ENCODE measurements at places on chromosomes 5 and 9. TPM values are rescaled to one million over a fixed set of nuclear protein-coding genes. Genes with fewer than 3 reads are reported as not detected.

DNA sequence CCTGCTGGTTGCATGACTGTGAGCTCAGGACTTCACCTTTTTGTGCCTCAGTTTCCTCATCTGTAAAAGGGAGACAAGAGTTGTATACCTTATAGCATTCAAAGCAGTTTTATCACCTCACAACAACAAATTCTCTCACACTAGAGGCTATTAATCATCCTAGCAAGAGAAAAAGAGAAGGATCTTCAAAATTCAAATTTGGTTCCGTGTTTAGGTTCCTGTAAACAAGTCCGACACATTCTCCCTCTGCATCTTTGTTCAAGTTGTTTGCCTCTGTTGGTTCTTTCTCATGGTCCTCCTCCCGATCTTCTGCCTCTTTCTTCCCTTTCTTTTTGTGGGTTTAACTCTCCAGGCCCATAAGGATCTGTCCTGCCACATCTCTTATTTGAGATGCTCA is 218.0 kb downstream of the PIK3R1 start:
- H3K27ac ChIP-seq: no peak overlapping the region
- H3K4me3 ChIP-seq: no peak overlapping the region
- peaks cover 31% of the 10 kb centered on the region for H3K4me1 ChIP-seq
- DNase-seq: no peak
- no peaks in the 10 kb centered on the region for H3K36me3 ChIP-seq

GRCh38 chr5:35031276-35031675 is 16.5 kb downstream of the AGXT2 start:
- H3K36me3 ChIP-seq: no peaks in the 10 kb centered on the region
- no peak overlapping the region for H3K4me3 ChIP-seq
- no peaks in the 10 kb centered on the region for H3K27me3 ChIP-seq

DNA sequence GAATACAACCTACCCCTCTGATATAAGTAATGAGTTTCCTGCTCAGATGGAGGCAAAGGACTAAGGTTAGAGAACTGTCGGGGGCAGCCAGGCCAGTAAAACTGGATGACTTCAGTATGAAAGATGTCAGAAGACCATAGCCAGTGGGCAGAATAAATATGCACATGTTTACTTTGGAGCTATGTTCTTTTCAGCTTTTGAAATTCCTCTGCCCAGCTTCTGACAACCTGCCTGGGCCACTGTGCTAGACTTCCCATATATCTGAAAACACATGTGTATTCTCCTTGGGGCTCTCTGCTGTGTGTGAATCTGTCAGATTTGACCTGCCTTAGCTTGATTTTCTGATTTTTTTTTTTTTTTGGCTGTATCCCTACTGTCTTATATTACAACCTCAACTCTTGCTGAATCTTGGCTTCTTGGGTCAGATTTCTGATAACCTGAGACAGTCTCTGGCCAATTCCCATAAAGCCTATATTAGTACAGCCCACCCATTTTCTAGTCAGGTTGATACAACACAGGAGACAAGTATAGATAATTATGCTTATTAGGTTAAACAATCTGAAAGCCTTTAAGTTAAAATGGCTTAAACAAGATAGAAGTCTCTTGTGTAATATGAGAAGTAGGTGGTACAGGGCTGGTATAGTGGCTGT is 76.6 kb upstream of the PRLR start:
- no peaks in the 10 kb centered on the region for H3K4me1 ChIP-seq
- H3K36me3 ChIP-seq: no peaks in the 10 kb centered on the region
- DNase-seq: no peak
- H3K4me3 ChIP-seq: no peak overlapping the region
- no peak overlapping the region for H3K27ac ChIP-seq
- no peaks in the 10 kb centered on the region for H3K27me3 ChIP-seq

DNA sequence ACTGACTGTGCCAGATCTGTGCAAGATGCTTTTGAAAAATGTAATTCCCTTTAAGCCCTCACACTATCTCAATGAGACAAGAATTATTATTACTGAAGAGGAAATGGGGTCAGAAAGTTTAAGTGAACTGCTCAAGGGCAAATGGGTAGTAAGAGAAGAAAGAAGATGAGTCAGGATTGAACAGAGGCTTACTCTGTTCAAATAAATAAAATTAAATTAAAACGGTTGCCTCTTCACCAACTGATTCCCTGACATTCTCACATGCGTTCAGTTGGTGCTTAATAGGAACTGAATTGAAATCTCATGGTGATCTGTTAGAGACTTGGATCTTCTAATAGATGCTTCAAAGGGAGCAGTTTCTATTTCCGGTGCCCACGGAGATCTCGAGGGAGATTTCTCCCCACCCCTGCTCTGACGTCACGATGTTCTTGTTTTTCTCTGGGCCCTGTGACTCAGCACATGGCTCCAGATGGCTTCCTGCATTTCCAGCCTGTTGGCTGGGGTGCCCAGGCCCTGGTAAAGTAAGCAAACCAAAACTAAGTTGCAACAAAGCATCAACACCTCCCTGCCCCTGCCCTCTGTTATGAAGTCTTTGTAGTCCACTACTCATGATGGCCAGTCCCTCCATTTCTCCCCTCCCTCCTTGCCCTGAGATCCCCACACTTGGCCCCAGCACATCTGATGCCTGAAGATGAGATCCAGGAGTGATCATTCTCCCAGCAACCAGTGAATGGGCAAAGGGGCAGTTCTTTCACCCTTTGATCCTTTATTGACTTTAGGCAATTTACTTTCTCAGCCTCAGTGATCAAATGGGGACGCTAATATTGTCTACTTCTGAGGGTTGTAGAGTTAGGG is 106.1 kb upstream of the CPEB4 start:
- DNase-seq: peak; percentile 81
- peaks cover 11% of the 10 kb centered on the region for H3K4me1 ChIP-seq

DNA sequence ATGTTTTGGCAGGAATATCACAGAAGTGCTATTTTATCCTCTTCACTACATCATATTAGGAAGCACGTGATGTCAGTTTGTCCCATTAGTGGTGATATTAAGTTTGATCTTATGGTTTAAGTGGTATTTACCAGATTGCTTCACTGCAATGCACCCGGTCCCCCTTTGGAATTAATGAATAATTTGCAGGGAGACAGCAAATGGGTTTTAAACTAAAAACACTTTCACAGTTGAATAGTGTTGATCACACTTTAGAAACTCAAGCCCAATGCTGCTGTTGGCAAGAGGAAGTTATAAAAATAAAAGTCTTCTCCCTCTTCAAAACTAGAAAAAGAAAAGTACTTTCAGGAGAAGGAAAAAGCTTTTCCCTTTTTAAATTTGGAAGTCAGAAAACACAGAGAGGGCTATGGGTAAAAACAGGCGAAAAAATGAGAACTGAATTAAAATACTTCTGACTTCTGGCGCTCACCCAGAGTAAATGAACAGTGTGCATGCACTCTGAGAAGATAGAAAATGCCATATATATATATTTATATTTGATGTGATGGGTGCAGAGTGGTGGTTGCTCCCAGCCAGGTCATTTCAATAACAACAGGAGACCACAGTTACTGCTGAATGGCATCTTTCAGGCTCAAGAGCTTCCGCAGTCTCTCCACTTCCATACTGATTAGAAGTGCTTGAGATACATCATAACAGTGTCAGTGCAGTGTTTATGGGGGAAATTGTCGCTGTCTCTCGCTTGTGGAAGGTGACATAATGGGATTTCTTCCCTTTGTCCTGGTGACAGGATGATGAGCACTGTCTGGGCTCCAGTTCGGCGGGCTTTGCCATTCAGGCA is 278.0 kb downstream of the ZSWIM6 start:
- DNase-seq: no peak
- H3K4me1 ChIP-seq: peaks cover 15% of the 10 kb centered on the region
- H3K27ac ChIP-seq: no peak overlapping the region

GRCh38 chr5:112895682-112896081 is 26.3 kb downstream of the REEP5 start:
- no peaks in the 10 kb centered on the region for H3K36me3 ChIP-seq
- H3K4me1 ChIP-seq: no peaks in the 10 kb centered on the region
- no peak overlapping the region for H3K4me3 ChIP-seq
- H3K27ac ChIP-seq: no peak overlapping the region
- H3K27me3 ChIP-seq: no peaks in the 10 kb centered on the region

GRCh38 chr5:136039202-136039601 is 10.4 kb downstream of the TGFBI start:
- DNase-seq: no peak
- no peaks in the 10 kb centered on the region for H3K27me3 ChIP-seq
- H3K27ac ChIP-seq: no peak overlapping the region
- H3K4me3 ChIP-seq: no peak overlapping the region
- H3K36me3 ChIP-seq: no peaks in the 10 kb centered on the region

DNA sequence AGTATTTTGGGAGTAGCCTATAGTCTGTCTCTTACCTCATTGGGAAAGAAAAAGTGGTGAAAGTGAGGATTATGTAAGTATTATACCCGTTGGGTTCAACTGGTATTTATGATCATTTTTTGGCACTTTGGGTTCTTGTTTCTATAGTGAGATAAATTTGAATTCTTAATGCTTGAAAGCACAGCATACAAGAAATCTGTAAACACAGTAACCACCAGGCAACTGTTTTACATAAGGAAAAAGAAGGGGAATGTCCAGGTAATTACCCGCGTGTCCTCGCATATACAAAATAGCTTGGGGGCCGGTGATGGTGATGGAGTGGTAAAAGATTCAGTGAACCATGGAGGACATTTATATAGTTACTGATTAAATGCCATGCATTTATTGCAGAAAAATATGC is 60.5 kb downstream of the BASP1 start:
- no peaks in the 10 kb centered on the region for H3K27me3 ChIP-seq
- no peaks in the 10 kb centered on the region for H3K36me3 ChIP-seq
- DNase-seq: no peak
- H3K4me1 ChIP-seq: peaks cover 6% of the 10 kb centered on the region
- H3K4me3 ChIP-seq: no peak overlapping the region
- no peak overlapping the region for H3K27ac ChIP-seq

DNA sequence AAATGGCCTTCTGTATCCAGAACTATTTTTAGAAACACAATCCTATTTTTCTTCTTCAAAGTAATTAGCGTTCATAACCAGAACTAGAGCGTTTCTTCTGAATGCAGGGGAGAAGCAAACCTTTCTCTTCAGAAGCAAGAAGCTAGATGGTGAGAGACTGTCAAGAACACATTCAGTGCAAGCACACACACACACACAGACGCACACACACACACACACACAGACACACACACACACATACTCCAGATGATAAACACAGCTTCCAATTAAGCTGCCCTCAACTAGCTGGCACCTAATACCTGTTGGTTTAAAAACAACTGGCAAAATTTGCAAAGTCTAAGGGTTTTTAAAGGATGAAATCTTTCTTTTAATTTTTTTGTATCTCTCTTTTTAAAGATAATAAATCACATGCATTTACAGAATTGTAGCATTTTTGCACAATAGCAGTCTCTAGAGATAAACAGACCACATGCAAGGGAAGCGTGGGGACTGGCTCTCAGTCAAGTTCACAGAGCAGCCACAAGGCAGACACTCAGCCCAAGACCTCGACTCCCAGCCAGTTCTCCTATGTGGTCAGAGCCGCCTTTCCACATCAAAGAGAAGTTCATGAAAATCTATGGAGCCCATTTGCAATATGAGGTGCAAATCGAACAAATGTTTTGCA is 138.5 kb downstream of the TTLL11 start:
- no peaks in the 10 kb centered on the region for H3K27me3 ChIP-seq
- no peak overlapping the region for H3K4me3 ChIP-seq
- no peaks in the 10 kb centered on the region for H3K36me3 ChIP-seq
- DNase-seq: no peak
- H3K4me1 ChIP-seq: no peaks in the 10 kb centered on the region
- H3K27ac ChIP-seq: no peak overlapping the region

- H3K36me3 ChIP-seq: no peaks in the 10 kb centered on the region
- H3K4me3 ChIP-seq: peak overlapping the region; percentile 76
- H3K27ac ChIP-seq: peak overlapping the region; percentile 75
- no peaks in the 10 kb centered on the region for H3K27me3 ChIP-seq
- H3K4me1 ChIP-seq: no peaks in the 10 kb centered on the region
Observed at GRCh38 chr5:138177941-138178515, 402 bp downstream of the BRD8 start.

- no peak for DNase-seq
- H3K27me3 ChIP-seq: peaks cover 89% of the 10 kb centered on the region
- H3K4me3 ChIP-seq: no peak overlapping the region
Observed at GRCh38 chr5:176742246-176743105, 67.9 kb upstream of the UNC5A start.

DNA sequence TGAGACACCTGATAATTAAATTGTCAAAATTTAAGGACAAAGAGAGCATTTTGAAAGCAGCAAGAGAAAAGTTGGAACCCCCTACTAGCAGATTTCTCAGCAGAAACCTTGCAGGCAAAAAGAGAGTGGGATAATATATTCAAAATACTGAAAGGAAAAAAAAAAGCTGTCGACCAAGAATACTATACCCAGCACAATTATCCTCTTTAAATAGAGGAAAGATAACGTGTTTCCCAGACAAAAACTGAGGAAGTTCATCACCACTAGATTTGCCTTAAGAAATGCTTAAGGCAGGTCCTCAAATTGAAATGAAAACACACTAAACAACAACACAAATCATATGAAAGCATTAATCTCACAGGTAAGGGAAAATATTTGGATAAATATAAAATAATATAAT is 27.0 kb downstream of the HSD17B3 start:
- peaks cover 15% of the 10 kb centered on the region for H3K36me3 ChIP-seq
- no peak for DNase-seq
- H3K27me3 ChIP-seq: no peaks in the 10 kb centered on the region
- H3K4me3 ChIP-seq: no peak overlapping the region

DNA sequence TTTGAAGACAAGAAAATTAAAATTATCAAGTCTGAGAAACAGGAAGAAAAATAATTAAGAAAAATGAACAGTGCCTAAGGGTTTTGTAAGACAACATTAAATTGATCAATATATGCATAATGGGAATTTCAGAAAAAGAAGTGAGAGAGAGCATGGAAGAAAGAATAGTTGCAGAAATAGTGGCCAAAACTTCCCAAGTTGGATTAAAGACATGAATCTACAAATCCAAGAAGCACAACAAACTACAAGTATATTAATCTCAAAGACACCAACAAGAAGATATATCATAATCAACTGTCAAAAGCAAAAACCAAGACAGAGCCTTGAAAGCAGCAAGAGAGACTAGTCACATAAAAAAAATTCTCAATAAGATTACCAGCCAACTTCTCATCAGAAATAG is 488.0 kb downstream of the RASEF start:
- no peaks in the 10 kb centered on the region for H3K4me1 ChIP-seq
- H3K36me3 ChIP-seq: no peaks in the 10 kb centered on the region
- H3K27ac ChIP-seq: no peak overlapping the region

- H3K27me3 ChIP-seq: no peaks in the 10 kb centered on the region
- no peak overlapping the region for H3K4me3 ChIP-seq
- no peaks in the 10 kb centered on the region for H3K36me3 ChIP-seq
- H3K4me1 ChIP-seq: peaks cover 11% of the 10 kb centered on the region
- no peak for DNase-seq
Observed at GRCh38 chr9:755454-756381, 85.8 kb upstream of the DMRT1 start.

The FOXI1 gene
- total RNA-seq: not detected

The SEMA6A gene
- total RNA-seq: 18.6 TPM

The SPAG8 gene
- total RNA-seq: 4.0 TPM

The SLIT3 gene
- total RNA-seq: 16.6 TPM

The UBLCP1 gene
- total RNA-seq: 20.7 TPM

The CCDC69 gene
- total RNA-seq: 101 TPM

The SLC1A3 gene
- 22.0 TPM for total RNA-seq

The CACFD1 gene
- total RNA-seq: 9.8 TPM

All from tibial nerve (tissue), 4 donors.